ENCODE measurements at places on chromosomes 11 and 22.

GRCh38 chr11:25441421-25441820, 890.5 kb upstream of the ANO3 start:
- DNase-seq, result no peak

DNA sequence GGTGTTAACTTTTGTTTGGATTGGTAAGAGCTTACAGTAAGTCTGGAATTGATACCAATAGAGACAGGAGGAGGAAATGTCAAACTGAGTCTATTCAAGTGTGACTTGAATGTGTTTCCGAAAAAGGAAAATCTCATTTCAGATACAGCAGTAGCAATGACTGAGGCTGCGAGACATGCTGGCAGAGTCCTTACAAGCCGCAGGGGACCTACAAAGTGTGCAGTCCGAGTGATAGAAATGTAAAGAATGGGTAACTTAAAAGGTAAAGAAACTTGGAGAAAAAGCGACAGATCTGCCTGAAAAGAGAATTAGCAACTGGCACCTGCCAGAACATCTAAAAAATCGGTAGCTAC, 444 bp downstream of the CWF19L2 start:
- no peak for DNase-seq

- DNase-seq, result no peak
Observed at GRCh38 chr11:70672991-70673653, 274.8 kb downstream of the CTTN start.

DNA sequence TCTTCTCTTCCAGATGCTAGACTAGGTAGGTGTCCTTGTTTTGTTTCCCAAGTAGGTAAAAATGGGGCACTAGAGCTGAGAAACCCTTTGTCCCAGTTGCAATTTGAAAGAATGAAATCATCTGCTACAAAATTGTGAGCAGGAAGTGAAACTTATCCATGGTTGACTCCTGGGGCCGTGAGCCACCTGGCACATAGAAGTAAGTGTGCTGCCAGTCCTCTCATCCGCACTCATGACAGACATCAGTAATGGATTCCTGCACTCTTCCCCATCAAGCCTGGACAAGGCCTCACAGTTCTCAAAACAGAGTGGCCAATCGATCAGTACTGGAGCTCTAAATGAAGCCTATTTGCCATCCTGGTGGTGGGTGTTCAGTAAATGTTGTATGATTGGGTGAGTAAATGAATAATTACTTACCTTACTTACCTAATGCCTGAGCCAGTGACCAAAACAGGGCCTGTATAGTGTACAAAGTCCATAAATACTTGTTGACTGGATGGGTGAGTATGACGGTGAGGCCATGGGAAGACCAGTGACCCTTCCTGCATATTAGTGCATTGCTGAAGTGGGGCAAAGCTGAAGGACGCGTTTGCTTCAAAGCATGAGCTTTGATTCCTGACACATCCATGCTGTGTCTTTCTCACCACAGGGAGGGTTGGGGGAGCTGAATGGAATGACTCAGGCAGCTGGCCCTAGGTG, 68.9 kb upstream of the HEPHL1 start:
- DNase-seq, result no peak

- DNase-seq, result no peak
Observed at GRCh38 chr22:37196539-37197450, 8.7 kb upstream of the C1QTNF6 start.

DNA sequence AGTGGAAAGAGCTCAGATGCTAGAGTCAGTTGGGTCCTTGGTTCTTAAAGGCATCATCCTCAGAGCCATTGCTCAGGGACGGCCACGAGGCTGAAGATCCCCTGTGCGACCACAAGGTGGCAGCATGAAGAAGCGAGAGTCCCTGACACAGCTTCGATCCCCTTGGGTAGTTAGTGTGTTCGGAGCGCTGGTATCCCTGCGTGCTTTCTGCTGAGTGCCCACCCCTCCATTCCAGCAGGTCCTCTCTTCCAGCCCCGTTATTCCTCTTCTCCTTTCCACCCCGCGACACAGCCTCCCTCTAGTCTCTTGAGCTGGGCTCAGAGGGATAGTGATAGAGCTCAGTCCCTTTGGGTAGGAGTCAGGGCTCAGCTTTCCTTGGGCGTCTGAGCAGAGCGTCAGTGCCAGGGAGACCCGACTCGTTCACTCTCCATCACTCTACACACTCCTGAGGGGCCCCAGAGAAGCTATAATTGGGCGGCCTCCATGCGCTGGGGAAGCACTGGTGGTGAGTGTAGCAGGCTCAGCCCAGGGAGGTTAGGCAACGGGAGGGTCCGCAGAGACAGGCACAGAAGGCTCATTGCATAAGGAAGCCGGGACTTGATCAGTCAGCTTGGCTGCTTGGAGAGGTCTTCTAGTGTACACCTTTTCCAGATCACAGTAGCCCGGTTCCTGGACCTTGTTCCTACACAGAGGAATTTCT, at the start of gene OR51D1:
Gene OR51D1 (plus strand): TSS at position 516 of the 700 bp plus-strand sequence. CDS start 2,314 bp downstream, outside the sequence.
- peak; percentile 57 for DNase-seq

- no peak for DNase-seq
Observed at GRCh38 chr22:50361222-50361621, 18.1 kb downstream of the PPP6R2 start.

GRCh38 chr11:73257342-73258103, 14.6 kb upstream of the P2RY6 start:
- no peak for DNase-seq

- no peak for DNase-seq
Observed at GRCh38 chr11:95450547-95451123, 219.6 kb upstream of the SESN3 start.

DNA sequence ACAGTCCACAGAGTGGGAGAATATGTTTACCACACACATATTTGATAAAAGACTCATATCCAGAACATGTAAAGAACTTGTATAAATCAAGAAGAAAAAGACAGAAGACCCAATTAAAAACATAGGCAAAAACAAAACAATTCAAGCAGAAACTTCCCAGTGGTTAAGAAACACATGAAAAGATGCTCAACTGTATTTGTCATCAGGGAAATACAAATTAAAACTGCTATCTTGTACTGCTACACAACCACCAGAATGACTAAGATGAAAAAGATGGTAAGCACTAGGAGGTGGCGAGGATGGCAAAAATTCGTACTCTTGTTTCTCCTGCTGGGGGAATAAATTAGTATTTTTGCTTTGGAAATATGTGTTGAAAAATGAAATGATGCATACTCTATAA, 192.3 kb upstream of the C11orf87 start:
- no peak for DNase-seq

- no peak for DNase-seq
Observed at GRCh38 chr11:118673361-118674081, 5.9 kb downstream of the TREH start.

DNA sequence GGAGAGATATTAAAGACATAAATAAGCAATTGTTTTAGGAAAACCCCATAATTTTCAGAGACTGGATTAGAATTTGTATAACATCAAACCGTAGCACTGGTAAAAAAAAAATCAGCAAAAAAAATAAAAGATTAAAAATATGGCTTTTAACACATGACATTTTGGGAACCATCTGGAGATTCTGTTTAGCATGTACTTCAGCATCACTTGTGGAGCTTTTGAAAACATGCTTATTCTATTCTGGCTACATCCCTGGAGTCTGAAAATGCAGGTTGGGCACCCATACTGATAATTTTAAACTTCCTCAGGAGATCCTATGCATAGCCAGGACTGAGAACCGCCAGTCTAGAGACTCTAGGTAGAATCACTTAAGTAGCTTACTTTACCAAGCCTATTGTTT, 1190.9 kb downstream of the LRRC4C start:
- DNase-seq, result no peak

DNA sequence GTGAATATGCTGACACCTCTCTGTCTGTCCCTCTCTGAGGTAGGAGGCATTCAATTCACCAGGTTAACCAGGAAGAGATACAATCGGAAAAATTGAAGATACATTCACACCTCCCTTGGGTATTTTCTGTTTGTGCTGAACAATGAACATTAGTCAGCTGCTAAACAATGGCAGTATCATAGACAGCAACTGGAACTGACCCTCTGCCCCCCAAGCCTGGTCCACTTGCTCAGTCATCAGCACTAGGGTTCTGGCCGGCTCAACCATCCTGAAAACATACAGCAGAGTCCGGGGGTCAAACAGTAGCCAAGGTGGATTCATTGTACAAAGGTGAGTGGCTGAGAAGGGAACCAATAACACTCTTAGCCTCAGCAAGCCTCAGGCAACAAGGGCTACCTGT, 4.0 kb downstream of the NECTIN1 start:
- DNase-seq, result no peak

DNA sequence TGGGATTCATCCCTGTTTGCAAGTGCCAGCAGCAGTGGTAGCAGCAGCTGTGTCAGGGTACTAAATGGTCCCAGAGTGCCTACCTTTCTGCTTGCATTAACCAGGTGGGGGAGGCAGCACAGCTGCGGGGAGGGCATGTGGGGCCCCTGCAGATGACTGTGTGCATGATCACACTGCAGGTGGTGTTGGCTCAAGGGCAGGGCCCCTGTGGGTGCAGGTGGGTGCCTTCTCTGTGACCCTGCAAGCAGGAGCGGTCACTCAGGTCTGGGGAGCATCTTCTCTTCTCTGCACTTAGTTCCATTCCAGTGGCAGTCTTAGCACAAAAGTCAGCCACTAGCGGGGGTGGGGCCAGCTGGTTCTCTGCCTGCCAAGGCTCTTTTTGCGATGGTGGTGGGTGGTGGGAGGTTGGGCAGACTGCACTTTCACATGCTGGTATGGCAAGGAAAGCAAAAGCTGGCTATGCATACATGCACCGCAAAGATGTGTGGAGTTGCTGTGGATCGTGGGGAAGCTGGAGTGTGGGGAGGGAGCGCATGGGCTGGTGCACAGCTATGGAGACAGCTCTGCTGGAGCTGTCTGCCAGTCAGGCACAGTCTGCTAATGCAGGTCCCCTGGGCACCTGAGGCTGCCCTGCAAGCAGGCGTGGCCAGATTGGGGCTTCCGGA, 157.1 kb downstream of the DYNC2H1 start:
- DNase-seq, result no peak

GRCh38 chr11:16286095-16286494, 70.3 kb downstream of the SOX6 start:
- no peak for DNase-seq
